ENCODE measurements at places on chromosomes 7 and 10.

DNA sequence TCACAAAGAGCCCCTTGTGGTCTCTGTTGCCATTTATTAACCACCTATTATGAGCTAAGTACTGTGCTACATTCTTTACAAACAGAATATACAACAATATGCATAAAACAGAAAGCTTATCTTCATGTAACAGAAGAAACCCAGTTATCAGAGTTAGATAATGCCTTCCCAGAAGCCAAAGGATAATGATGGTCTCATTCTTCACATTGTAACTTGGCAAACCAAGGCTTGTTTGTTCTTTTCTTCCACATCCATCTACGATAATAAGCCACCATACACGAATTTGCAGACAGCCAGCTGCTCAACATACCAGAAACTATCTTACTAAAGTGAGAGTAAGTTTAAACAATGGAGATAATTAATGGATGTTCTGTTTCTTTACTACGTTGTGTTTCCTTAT, 127.6 kb downstream of the NEBL start:
- DNase-seq = no peak

GRCh38 chr7:149776289-149776688, 2.9 kb upstream of the ZNF467 start:
- DNase-seq = no peak

GRCh38 chr10:69362471-69362954, 54.2 kb downstream of the TACR2 start:
- DNase-seq = no peak

GRCh38 chr10:69988094-69988493, 64.6 kb upstream of the MACROH2A2 start:
- DNase-seq = no peak

- no peak for DNase-seq
Measured at GRCh38 chr7:20293336-20293735, 37.4 kb upstream of the ITGB8 start.

GRCh38 chr10:98328640-98329039, 60.6 kb upstream of the LOXL4 start:
- no peak for DNase-seq

GRCh38 chr7:82740246-82740848, 296.8 kb upstream of the CACNA2D1 start:
- no peak for DNase-seq

GRCh38 chr7:157660971-157661610, 324.3 kb downstream of the DNAJB6 start:
- DNase-seq = no peak

Measured in activated CD8-positive, alpha-beta memory T cell treated with anti-CD3 and anti-CD28 coated beads, Interleukin-2, amount 50 U/mL, for 4 hours (primary cell).